AG04449 (cell line): ENCODE measurements at places on chromosomes 13 and 19.

DNA sequence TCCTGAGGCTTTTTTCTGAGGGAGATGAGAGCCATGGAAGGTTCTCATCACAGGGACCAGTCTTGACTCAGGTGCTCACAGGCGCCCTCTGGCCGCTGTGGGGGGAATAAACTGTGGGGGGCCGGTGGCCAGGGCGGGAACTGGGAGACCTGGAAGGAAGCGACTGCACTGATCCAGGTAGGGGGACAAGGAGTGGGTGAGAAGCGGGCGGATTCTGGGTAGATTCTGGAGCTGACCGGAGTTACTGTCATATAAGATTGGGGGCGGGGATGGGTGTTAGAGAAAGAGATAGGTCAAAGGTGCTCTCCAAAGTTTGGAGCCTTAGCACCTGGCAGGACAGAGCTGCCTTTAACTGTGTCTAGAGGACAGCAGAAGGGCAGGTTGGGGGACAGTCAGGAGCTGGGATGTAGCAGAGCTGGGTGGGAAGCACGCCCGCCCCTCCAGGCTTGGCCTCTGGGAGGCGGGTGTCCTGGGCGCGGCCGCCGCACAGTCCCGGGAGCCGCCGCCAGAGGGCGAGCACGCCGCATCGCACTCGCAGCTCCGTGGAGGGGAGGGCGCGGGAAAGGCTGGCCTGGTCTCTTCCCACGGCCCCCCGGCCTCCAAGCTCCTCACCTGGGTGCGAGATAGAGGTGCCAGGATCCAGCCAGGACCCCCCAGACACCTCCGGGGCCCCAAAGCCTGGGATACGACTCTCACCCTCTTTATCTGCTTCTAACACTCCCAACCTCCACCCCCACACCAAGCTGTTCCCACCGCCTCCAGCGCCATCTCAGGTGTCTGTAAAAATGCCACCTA is 4.2 kb upstream of the DAND5 start:
- DNase-seq, result no peak

DNA sequence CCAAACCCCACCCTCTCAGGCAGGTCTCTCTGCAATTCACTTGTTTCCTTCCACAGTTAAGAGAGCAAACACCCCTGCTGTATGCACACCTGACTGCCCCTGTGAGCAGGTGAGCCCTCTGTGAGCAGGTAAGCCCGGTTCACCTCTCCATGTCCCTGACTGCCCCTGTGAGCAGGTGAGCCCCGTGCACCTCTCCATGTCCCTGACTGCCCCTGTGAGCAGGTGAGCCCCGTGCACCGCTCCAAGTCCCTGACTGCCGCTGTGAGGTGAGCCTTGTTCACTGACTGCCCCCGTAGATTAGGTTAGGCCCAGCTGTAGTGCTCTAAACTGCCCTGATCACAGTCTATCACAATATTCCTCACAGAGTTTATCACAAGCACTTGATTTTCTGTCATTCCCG is 29.2 kb downstream of the TMTC4 start:
- DNase-seq, result no peak

GRCh38 chr13:75469047-75469446 is 12.9 kb downstream of the TBC1D4 start:
- no peak for DNase-seq

DNA sequence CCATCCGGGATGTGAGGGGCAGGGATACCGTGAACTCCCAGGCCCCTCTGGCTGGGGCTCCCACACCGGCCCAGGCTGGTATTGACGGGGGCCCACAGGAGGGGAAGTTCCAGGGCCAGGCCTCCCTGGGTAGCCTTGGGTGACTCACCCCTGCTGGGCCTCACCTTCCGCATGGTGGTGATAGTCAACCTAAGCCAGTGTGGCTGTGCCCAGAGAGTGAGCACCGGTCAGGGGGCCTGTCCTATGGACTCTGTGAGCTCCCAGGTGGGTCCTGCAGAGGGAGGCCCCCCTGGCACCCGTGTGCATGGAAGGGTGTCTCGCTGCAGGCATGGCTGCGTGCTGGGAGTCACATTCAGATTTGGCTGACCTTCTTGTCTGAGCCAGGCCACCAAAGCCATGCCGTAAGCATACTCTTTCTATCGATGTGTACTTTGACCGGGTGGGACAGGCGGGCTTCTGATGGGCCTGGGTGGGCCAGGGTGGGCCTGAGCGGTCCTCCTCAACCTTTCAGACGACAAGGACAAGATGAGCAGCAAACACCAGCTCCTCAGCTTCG is 27.6 kb downstream of the DHX34 start:
- no peak for DNase-seq

GRCh38 chr19:15702534-15702930 is 25.3 kb upstream of the OR10H2 start:
- peak; percentile 2 for DNase-seq

- no peak for DNase-seq
Measured at GRCh38 chr19:33698576-33699435, 77.1 kb downstream of the CHST8 start.

- no peak for DNase-seq
Measured at GRCh38 chr13:91112201-91112923, 235.1 kb upstream of the MIR17HG start.

GRCh38 chr19:325173-325936 is 19.2 kb downstream of the MIER2 start:
- no peak for DNase-seq

DNA sequence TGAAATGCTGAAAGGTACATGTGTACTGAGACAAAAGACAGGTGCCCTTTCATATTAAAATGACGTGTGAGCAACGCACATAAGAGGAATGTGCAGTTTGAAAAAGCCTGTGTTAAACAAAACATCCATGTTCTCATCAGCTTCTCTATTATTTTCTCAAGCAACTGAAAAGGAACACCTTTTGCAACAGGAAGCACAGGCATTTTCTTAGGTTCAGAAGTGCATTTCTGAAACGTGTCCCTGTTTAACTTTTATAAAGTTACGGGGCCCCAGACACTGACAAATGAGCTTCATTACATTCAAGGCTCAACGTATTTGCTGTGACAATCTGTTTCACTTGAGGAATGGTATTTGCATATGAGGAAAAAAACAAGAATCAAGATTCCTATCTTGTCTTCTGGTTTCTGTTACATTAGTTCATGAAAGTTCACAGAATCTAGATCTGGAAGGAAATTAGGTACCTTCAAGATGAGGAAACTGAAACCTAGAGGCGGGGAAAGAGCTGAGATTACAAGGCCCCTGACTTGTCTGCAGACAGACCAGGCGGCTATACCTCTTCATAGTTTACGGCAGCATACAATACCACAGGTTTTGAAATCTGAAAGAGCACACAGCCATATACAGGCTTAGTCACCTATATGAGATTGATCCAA is 431.7 kb downstream of the KLF12 start:
- no peak for DNase-seq

- no peak for DNase-seq
Measured at GRCh38 chr13:77985866-77986636, 67.4 kb upstream of the EDNRB start.

- DNase-seq, result no peak
Measured at GRCh38 chr19:31264041-31264778, 85.0 kb downstream of the TSHZ3 start.

DNA sequence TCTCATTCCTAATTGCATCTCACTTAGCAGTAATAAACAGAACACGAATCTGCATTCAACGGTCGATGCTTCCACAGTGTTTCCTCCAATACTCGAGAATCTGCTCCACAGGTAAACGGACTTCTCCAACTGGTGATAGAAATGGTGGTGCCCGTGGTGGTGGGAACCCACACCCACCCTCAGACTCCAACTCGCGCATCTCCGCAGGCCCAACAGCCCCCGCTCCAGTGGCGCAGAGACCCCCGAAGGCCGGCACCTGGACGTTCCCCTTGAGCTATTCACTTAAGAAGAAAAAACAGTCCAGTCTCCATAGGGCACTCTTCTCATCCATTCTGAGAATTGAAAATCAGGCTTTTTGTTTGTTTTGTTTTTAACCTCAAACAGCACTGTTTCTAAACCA is 13.8 kb upstream of the RASA3 start:
- DNase-seq, result no peak

GRCh38 chr13:45368571-45368970 is 27.6 kb upstream of the TPT1 start:
- DNase-seq, result no peak

DNA sequence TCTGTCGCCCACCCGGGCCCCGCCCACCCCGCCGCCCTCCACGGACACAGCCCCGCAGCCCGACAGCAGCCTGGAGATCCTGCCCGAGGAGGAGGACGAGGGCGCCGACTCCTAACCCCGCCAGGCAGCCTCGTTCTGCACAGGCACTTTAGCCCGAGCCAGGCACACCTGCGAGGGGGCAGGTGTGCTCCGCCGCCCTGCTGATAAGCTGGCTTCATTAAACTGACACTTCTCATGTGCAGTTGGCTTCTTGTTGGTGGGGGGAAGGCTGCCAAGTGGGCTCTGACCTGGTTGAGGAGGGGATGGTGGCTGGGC is 8.2 kb downstream of the IL4I1 start:
- no peak for DNase-seq

DNA sequence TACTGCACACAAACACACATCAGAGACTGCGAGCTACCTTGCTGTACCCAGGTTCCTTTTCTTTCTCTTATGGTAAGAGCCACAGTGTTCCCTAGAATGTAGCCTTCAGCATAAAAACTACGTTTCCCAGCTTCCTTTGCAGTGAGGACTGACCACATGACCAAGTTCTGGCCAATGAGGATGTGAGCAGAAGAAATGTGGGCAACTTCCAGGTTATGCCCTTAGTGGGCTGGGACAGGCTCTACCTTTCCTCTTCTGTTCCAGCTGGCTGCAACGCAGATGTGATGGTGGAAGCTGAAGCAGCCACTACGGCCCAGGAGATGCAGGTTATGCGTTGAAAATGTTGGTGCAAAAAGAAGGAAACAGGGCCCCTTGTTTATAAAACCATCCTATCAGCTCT is 27.5 kb downstream of the VRK3 start:
- no peak for DNase-seq

- DNase-seq, result no peak
Measured at GRCh38 chr19:37698216-37698615, 21.3 kb downstream of the ZNF607 start.

- no peak for DNase-seq
Measured at GRCh38 chr13:93147946-93148345, 78.7 kb upstream of the GPC6 start.

DNA sequence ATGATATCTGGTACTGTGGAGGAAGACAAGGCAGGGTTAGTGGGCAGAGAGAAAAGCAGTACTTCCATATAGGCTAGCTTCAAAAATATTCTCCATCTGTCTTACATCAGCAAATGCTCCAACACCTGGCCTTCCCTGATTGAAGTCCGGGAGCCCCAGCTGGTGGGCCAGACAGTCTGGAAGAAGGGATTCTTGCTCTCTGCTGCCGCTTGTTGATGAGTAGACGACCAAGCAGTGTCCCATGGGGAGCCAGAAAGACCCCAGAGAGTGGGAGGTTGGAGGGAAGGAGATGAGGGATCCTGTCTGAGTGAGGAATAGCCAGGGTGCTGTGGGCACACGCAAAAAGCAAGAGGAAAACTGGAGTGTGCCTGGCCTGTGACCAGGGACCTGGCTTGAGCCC is 95.1 kb downstream of the ATP8A2 start:
- no peak for DNase-seq

GRCh38 chr19:12801466-12802266 is at the start of the genes PRDX2 and THSD8:
PRDX2 (minus strand) TSS chr19:12801800; CDS start chr19:12801261, 539 bp downstream.
THSD8 (plus strand) TSS chr19:12802069; CDS start chr19:12802072, 3 bp downstream.
- DNase-seq, result no peak

DNA sequence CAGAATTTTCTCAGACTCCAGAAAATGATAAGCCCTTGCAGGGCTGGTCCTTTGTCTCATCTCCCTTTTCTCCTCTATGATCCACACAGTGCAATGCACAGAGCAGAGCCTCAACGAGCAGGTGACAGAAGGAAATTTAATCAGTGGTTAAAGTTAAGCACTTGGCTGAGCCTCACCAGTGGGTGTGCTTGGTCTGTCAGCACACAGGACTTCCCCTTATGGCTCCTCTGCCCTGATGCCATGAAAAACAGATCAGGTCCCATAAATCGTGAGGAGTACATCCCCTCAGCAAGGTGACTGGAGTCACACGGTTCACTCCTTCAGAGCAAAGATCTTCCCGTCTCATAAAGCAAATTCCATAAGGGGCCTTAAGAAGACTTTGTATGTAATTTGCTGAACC is 818.2 kb downstream of the UQCRFS1 start:
- DNase-seq, result no peak

DNA sequence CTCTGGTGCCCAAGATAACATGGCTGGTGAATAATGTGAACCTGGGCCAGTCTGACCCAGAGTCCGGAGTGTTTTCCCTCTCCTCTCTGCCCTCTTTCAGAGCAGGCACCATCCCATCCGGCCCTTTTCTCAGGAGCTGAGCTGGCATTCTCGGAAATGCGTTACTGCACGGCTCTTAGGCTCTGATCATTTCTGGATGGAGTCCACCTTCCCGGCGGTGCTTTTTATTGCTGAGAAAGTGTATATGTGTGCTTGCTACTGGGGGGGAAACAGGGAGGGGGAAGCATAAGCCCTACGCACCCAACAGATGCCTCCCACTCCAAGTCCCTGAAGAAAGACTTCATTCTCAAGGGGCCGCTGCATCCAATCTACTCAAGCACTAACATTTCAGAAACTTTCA is 6.6 kb downstream of the CACNA1A start:
- DNase-seq, result no peak

DNA sequence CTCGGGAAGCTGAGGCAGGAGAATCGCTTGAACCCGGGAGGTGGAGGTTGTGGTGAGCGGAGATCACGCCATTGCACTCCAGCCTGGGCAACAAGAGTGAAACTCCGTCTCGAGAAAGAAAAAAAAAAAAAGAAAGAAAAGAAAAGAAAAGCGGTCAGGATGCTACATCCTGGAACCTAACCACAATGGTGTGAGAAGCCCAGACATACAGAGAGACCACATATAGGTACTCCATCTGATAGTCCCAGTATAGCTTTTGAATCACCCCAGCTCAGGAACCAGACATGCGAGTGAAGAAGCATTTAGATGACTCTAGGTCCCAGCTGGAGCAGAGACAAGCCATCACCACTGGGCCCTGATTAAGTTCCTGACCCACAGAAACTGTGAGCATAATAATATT is 3.2 kb downstream of the IFNL1 start:
- DNase-seq, result no peak

DNA sequence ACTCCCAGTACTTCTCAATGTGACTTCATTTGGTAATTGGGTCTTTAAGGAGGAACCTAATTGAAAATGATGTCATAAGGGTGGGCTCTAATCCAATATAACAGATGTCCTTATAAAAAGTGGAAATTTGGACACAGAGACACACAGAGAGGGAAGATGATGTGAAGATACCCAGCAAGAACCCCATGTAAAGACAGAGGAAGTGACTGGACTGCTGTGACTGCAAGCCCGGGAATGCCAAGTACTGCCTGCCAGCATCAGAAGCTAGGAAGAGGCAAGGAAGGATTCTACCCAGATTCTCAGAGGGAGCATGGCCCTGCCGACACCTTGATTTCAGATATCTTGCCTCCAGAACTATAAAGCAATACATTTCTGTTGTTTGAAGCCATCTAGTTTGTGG is 239.3 kb downstream of the KCTD12 start:
- DNase-seq, result no peak

DNA sequence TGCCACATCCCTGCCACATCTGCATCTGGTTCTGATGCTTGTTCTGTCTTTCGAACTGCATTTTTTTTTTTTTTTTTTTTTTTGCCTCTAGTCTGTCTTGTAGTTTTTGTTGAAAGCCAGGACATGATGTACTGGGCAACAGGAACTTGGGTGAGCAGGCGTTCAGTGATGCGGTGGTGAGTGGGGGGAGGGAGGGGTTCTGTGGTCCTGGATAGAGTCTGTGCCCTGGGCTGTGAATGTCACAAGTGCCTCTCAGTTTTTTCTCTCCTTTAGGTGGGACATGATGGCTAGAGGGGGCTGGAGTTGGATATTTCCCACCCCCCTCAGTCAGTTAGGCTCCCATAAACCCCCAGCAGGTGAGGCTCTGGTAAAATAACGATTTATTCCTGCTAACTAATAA is 3.5 kb downstream of the CEACAM4 start:
- no peak for DNase-seq
